ENCODE measurements at places on chromosomes 1 and 21. TPM values are rescaled to one million over a fixed set of nuclear protein-coding genes. Genes with fewer than 3 reads are reported as not detected.

SPRR3 gene
- not detected for total RNA-seq

CA14 gene
- total RNA-seq: not detected

CD48 gene
- total RNA-seq: not detected

CHI3L2 gene
- 13.9 TPM for total RNA-seq

DDAH1 gene
- total RNA-seq: 56.8 TPM

SLAMF9 gene
- 0.59 TPM for total RNA-seq

TM2D1 gene
- total RNA-seq: 66.8 TPM

TMPRSS3 gene
- not detected for total RNA-seq

AGPAT3 gene
- 122 TPM for total RNA-seq

CR1 gene
- not detected for total RNA-seq

EPHB2 gene
- total RNA-seq: 12.2 TPM

OMA1 gene
- total RNA-seq: 27.2 TPM

RBBP4 gene
- total RNA-seq: 84.4 TPM

CACNA1S gene
- not detected for total RNA-seq

LAPTM5 gene
- total RNA-seq: 0.26 TPM

SPOCD1 gene
- 63.8 TPM for total RNA-seq

TENT5C gene
- 1.5 TPM for total RNA-seq

EXTL2 gene
- 36.0 TPM for total RNA-seq

AMY1A gene
- total RNA-seq: not detected

PROX1 gene
- total RNA-seq: 0.07 TPM

RCSD1 gene
- total RNA-seq: 0.13 TPM

PLA2G2F gene
- total RNA-seq: not detected

UQCRH gene
- total RNA-seq: 118 TPM

CCDC27 gene
- not detected for total RNA-seq

VAV3 gene
- 0.69 TPM for total RNA-seq

HSF2BP gene
- total RNA-seq: 2.8 TPM

XCL1 gene
- total RNA-seq: not detected

BSND gene
- total RNA-seq: not detected

LCA5L gene
- 2.2 TPM for total RNA-seq
